NCI-H2029 (cell line): ENCODE measurements at places on chromosomes 4 and X.
A peak's percentile ranks its signal among the peaks of the same experiment; 100 is the strongest.

DNA sequence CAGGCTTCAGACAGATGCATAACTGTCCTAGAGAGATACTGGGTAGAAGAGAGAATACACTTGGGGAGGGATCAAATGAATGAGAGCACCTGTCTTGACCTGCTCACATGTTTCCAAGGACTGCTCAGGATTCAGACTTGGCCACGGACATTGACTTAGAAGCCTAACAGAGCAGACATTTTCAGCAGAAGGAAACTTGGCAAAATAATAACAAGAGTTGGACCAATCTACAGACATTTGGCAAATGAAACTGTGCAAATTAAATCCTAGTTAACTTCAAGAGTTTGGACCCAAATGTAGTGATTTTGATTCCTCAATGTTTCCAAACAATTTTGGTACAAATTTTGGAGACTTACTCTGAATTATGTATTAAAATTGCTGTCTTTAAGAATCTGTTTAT, 223.9 kb downstream of the CAMK2D start:
- no peak for DNase-seq

DNA sequence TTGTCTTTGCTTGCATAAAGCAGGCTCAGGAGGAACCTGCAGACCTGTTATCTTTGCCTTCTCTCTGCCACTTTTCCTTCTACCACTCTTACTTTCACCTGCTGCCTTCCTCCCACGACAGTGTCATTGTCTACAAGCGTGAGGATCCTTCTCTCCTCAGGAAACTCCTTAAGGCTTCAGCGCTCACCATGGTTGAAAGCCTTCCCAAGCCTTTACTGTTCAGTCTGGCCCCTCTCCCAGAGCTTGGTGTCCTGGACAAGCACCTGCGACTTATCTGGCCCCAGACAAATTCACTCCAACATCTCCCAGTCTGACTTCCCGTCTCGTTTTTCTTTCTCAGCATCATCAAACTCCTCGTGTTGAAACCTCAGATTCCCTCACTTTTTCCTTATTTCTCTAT, 31.0 kb downstream of the CC2D2A start:
- DNase-seq: no peak

- no peak for DNase-seq
These were observed 2.6 kb downstream of the POLA1 start for GRCh38 chrX:24696294-24696693.

GRCh38 chr4:166123546-166123945, 250.5 kb downstream of the TLL1 start:
- DNase-seq: no peak

GRCh38 chr4:3016961-3017360, 53.6 kb downstream of the GRK4 start:
- no peak for DNase-seq

DNA sequence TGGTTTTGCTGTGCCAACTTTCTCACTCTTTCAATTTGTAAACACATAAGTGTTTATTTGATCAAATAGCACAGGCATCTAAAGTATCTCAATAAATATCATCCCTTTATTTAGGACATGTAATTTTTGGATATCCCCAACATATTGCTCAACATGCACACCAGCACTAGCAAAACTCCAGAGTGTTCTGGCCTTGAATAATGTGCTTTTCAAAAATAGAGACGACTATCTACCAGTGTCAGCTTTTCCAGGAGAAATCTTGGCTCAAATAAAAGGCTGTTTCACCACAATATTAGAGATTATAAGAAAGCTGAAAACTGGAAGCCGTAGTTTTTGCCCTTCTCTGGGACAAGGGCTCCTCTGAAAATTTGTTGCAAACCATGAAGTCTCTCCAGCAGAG, 67.0 kb downstream of the MAOB start:
- DNase-seq: no peak

DNA sequence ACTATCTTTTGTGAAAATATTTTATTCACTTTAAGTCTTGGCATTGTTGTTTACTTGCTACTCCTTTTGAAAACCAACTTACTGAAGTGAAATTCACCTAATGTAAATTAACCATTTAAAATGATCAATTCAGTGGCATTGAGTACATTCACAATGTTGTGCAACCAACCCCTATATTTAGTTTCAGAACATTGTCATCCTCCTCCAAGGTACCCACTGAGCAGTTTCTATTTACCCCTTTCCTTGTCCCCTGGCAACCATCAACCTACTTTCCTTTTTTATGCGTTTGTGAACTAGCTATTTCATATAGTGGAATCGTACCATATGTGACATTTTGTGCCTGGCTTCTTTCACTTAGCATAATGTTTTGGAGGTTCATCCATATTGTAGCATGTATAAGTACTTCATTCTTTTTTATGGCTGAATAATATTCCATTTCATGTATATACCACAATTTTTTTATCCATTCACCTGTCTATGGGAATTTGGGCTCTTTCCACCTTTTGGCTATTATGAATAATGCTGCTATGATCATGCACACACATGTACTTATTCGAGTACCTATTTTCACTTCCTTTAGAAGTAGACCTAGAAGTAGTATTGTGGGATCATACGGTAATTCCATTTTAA, 85.0 kb downstream of the WWC2 start:
- no peak for DNase-seq

- DNase-seq: no peak
These were observed 90.4 kb downstream of the SLC16A2 start for GRCh38 chrX:74511704-74512103.

DNA sequence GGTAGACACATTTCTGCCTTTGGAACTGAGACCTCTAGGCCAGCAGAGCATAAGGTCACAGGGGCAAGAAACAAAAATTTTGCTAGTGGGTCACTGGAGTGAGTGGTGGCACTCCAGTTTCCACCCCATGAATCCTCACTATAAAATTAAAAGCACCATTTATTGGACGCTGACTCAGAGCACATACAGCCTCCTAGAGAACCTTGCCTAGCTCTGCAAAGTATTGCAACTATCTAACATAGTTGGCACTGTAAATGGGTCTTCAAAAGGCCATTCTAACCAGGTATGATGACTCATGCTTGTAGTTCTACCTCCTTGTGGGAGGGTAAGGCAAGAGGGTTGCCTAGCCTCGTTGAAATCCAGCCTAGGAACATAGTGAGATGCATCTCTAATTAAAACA, 25.1 kb downstream of the RRAGB start:
- no peak for DNase-seq

DNA sequence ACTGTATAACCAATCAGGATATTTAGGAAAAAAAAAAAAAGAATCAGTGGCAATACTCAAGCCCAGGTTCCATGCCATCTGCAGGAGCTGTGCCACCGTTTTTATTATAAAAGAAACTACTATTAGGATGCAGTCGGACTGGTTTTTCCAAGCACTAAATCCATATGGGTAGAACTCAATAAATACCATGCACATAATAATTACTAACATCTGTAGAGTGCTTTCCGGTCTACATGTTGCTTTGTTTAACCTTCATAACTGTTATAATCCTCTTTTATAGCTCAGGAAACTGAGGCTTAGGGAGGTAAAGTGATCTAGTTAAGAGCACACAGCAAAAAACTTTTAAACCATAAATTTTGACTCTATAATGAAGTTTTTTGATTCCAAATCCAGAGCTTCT, 24.0 kb downstream of the ARSJ start:
- DNase-seq: no peak

DNA sequence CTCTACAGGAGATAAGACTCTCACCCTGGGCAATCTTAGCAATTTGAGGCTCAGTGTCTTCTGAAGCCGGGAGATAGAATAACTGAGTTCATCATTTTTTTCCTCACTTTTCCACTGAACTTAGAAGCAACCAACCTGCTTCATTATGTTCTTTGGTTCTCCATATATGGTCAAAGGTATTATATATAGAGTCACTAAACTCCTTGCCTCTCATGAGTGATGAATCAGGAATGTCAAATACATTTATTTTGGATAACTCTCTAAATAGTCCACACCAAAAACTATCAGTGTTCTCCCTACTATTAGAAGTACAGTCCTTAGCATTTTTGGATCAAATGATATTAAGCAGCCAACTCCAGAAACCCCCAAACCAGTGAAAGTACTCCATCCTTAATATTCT, 421.5 kb upstream of the EPHA5 start:
- DNase-seq: no peak

- no peak for DNase-seq
These were observed 648.3 kb downstream of the SPRY1 start for GRCh38 chr4:124044867-124045266.

GRCh38 chrX:119502727-119503483, 34.7 kb downstream of the SLC25A5 start:
- DNase-seq: peak; percentile 86

DNA sequence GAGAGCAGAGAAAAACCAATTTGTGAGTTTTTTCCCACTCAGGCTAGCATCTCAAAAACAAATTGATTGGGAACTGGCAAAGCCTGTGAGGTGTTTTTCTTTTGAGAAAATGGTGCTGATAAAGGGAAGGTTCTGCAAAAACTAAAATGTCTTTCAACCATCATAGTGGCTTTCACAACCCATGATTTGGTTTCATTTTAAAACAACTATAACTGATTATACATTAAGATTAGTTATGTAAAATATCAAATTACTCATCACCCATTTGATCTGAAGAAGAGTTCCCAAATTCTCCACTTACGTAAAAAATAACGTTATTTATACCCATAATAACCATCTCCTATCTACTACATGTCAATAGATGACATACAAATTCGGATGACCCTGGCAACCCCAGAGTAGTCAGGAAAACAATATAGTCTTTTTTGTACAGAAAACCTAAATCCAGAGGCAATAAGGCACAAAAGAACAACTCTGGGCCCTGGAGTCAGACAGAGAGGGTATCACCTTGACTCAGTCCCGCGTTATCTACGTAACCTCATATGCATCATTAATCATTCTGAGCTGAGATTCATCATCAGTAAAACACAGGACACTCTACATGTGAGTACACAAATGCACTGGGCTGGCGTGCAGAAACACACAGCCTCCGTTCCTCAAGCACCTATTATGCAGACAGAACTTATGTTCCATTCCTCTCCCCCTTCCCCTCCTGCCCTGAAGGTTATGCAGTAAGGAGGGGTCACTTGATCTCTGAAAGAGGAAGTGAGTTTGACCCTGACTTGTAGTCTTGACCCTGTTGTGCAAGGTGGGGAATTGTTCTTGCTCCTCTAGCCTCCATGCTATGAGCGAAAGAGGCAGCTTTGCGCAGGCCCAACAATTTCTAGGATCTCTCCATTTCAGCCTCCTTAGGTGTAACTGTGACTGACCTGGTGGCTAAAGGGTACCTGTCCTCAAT, 82.2 kb downstream of the SLC9A7 start:
- DNase-seq: no peak

DNA sequence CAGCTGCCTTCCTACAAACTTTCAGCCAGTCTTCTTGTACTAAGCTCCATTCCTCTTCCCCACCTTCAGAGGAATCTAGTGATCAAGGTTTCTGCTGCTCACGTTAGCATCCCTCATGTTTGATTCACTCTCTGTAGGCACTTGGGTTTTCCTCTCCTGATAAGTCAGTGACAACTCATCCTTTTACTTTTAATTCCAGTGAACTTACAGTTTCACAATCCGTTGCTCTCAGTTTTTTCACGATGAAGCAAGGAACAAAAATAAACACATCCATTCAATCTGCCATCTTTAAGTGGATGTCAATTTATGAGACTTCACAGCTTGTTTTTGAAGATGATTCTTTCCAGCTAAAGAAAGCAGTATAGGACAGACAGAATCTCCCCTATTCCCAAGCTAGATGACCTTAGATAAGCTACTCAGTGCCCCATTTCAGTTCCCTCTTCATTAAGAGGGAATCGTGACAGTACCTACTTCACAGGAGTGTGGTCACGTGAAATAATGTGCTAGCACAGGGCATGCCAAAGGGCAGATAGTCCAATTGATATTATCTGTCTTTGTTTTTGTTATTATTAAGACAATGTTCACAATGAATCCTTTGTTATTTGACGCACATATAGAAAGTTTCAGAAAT, 234.3 kb downstream of the PALLD start:
- no peak for DNase-seq

DNA sequence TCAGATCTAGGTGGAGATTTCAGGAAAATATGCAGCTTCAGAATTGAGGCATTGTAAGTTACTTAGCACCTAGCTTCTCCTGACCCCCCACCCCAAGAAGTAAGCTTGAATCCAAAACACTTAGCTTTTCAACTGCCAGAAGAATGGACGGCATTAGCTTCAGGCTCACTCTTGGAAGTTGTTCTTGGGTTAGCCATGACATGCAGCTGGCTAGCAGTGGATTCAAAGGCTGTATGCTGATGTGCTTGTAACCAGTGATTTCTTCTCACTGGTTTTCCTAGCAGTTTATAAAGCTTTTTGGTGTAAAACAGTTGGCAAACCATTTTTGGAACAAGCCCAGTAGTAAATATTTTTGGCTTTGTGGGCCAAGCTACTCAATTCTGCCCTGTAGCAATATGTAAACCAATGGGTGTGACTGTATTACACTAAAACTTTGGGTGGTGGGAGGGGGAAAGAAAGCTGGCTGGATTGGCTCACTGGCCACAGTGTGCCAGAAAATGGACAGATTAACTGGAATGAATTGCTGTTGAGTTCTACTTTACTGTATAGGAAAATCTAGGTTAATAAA, 85.6 kb downstream of the SHROOM2 start:
- DNase-seq: no peak

- DNase-seq: no peak
These were observed 3.3 kb upstream of the FGA start for GRCh38 chr4:154593868-154594267.

DNA sequence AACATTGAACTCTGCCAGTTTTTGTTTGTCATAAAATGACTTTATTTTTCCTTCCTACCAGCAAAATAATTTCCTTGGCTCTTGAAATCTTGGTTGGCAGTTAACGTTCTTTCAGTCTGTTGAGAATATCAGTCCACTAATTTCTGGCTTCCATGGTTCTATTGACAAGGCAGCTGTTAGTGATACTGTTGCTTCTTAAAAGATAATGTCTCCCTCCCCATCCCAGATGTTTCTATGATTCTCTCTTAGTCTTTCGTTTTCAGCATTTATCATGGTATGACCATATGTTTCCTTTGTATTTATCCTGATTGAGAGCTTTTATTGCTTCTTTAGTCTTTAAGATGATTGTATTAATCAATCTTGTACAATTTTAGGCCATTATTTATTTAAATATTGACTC, 81.1 kb upstream of the STK26 start:
- no peak for DNase-seq

GRCh38 chrX:118174516-118175098, 58.0 kb upstream of the KLHL13 start:
- DNase-seq: no peak

- DNase-seq: no peak
These were observed 1.5 kb upstream of the ARHGAP4 start for GRCh38 chrX:153927672-153927921.

DNA sequence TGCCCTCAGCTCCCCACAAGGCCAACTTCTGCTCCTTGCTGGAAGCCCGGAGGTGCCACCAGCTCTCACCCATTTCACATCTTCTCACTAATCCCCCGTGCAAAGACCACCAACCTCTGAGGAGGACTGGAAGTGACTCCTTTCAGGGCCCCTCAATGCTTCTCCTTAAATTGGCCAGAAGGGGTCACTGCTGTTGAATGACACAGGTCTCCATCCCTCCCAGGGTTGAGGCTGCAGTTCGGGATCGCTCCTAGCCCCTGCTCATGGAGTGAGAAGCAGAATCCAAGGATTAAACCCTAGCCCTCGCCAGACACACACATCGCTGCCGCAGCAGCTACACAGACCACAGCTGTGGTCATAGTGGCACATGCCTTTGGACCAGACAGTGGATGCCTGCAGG, 279.5 kb upstream of the TAPT1 start:
- no peak for DNase-seq
